ENCODE measurements at places on chromosomes 7 and 10. TPM values are rescaled to one million over a fixed set of nuclear protein-coding genes. Genes with fewer than 3 reads are reported as not detected.

DNA sequence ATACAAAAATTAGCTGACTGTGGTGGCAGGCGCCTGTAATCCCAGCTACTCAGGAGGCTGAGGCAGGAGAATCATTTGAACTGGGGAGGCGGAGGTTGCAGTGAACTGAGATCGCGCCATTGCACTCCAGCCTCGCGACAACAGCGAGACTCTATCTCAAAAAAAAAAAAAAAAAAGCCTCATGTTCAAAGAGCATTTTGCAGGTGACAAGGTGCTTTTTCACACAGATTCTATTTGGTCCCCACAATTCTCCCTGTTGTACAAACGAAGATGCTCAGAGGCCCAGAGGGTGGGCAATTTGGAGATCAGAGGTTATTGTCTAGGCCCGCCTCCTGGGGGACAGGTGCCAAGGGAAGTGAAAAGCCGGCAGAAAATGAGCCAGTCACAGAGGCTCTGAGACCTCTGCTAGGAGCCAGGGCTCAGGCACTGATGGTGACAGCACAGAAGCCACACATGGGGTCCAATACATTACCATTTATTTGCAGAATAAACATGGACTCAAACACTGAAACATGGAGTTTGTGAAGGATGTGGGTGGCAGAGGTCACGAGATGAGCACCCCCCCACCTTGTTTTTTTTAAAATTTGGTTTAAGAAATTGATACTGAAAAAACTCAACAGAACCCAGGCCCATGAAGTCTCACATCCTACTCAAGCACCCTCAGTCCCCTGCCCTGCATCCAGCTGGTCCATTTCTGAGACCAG is 882 bp upstream of the GAL3ST4 start:
- DNase-seq: peak; percentile 43

- no peak for DNase-seq
These were observed 969 bp downstream of the PPP1R3A start for GRCh38 chr7:113917840-113918239.

NPY4R2 gene
- total RNA-seq: not detected

DNA sequence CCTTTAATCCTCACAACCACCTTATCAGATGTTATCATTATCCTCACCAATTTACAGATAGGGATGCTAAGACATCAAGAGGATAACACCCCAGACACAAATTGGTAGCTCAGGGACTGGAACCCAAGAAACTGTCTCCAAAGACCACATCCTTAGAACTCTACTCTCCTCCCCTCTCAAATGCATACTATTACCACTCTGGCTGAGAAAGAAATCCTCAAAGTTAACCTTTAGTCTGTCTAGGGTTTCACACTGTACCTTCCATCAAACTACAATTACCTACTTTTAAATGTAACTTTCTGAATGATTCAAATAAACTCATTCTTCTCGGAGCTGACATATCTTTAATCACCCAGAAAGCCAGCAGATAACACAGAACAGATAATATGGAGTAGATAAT is 6.6 kb downstream of the EZH2 start:
- no peak for DNase-seq

GRCh38 chr10:91681361-91682276 is 48.7 kb upstream of the PPP1R3C start:
- DNase-seq: no peak

DNA sequence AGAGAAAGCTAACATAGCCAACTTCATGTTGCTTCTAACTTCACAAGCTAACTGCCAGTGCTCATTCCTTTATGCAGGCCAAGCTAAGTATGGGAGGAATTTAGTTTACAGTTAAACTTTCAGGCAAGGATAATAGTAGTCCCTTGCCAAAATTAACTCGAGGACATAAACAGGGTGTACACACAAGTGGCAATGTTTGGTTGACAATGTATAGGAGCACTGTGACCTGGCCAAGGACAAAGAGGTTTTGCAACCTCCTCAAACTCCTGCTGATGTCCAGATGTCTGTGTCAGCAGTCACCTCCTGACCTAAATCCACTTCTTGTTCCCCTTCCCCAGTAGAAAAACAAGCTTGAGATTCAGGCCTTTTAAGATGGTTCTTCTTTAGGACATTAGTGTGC is 494.6 kb upstream of the KLF6 start:
- DNase-seq: no peak

- no peak for DNase-seq
These were observed 12.6 kb downstream of the TOMM7 start for GRCh38 chr7:22809902-22810642.

DNA sequence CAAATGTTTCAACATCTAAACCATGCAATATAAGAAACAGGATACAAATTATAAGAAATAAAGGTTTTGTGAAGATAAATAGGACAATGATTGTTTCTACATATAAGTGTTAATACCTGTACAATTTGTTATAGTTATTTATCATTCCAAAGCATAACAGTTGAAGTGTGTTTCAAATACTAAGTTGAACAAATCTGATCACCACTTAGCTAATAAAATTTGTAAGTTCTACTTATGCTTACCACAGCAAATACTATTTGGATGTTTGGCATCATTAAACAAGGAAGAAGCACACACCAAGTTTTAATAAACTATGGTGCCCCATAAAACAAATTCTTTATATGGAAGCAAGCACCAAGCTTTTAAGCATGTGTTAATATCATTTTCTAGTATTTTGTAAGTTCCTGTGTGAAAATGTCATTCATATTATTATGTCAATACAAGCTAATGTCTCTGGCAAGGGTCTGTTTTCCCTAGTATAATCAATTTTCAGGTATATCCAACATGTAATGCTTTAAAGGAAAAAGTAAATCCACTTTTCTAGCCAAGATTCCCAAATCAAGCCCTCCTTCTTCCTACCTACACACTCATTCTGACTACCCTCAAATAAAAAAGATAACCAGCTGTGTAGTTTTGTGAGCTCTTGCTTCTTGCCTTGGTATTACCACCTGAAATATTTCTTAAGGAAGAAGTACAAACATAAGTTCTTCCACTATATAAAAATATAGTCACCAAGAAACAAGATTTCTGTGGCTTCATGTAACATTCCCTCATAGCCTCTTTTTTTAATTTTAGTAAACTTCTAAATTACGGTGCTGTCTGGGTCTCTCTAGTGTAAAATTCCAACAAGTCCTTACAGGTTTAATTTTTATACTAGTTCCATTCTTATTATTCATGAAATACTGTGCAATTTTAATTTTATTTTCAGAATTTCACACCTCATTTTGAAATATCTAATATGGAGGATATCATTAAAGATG is 9.2 kb downstream of the SKAP2 start:
- DNase-seq: no peak

CRYGN gene
- not detected for total RNA-seq

DNA sequence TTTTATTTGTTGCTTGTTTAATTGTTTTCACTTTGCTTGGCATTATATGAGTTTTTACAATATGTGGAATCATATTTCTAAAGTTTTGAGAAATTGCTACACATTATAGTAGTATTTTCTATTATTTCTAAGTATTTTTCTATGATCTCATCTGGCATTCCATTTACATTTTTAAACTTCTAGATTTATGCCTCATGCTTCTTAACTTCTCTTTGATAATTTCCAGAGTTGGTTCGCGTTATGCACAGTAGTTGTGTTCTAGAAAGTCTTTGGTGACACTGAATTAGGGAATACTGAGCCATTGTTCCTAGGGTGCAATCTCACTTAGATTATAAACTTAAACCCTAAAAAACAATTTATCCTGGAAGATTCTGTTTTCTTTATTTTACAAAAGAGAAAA is 129.2 kb downstream of the GNAI1 start:
- no peak for DNase-seq

DNA sequence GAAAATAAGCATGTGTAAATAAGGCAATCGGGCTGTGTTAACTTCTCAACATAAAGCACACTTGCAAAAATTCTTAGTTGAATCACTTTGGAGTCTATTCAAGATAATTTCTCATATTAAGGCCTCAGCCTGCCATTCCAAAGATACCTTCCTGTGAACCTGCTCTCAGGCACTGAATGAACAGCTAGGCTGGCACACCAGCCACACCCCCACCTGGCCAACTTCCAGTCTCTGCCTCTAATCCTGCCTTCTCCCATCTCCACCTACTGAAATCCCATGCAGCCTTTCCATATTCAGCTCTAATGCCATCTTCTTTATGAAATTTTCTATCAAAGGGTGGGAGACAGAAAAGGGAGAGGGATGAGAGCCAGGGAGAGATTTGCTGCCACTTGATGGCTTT is 17.1 kb upstream of the MACROH2A2 start:
- no peak for DNase-seq

GLI3 gene
- total RNA-seq: not detected

C7orf33 gene
- total RNA-seq: not detected

GRCh38 chr10:86569335-86569734 is 47.7 kb upstream of the WAPL start:
- no peak for DNase-seq

OLAH gene
- total RNA-seq: not detected

DNA sequence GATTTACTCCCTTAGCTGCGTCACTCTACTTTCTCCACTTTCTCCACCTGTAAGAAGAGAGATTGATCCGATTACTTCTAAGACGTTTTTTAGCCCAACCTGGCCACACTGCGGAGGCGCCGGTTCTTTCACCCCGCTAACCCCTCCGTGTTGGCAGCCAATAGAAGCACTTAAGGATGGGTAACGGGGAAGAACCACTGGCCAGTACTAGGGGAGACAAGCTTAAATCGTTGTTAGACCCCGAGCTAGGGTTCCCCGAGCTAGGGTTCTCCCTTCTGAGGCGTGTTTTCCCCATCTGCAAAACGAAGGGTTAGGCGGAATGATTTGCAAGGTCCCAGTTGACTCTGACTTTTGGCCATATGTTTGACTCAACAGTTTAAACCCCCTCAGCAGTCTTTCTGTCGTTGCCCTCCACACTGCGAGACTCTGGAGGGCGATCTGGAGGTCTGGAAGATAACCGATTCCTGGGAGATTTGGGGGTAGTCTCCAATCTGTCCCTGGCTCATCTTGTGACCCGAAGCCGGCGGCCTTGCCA is 644 bp downstream of the UMAD1 start:
- DNase-seq: no peak

OR6B1 gene
- total RNA-seq: not detected

DNA sequence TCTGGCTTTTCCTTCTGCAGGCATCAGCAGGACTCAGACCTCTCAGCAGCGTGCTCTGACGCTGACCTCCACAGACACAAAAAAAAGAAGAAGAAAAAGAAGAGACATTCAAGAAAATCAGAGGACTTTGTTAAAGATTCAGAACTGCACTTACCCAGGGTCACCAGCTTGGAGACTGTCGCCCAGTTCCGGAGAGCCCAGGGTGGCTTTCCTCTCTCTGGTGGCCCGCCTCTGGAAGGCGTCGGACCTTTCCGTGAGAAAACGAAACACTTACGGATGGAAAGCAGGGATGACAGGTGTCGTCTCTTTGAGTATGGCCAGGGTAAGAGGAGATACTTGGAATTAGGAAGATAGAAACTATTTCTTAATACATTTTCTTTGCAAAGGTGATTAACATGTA is 115.7 kb downstream of the CYTH3 start:
- DNase-seq: no peak

INSYN2A gene
- not detected for total RNA-seq

TAS2R4 gene
- 1.2 TPM for total RNA-seq

DNA sequence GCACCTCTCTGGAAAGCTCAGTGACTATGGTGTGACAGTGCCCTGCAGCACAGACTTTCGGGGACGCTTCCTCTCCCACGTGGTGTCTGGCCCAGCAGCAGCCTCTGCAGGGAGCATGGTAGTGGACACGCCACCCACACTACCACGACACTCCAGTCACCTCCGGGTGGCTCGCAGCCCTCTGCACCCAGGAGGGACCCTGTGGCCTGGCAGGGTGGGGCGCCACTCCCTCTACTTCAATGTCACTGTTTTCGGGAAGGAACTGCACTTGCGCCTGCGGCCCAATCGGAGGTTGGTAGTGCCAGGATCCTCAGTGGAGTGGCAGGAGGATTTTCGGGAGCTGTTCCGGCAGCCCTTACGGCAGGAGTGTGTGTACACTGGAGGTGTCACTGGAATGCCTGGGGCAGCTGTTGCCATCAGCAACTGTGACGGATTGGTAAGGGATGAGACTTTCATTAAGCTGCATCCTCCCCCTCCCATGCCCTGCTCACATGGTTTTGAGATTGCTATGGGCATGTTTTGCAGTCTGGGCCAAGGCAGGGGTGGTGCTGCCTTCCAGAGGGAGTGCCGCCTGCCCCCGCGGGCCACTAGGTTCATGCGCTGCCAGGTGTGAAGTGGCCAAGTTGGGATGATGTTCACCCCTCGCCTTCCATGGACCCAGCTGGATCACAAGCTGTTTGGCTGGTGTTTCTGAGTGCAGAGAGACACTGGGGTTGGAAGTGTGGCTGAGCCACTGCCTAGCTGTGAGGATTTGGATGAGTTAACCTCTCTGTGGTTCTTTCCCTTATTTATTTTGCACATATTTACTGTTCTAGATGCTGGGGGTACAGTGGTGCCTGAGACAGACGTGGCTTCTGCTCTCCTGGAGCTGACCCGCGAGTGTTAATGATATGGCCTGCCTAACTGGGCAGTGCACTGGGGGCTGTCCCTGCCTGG is 2.5 kb downstream of the ADAMTS14 start:
- no peak for DNase-seq

DNA sequence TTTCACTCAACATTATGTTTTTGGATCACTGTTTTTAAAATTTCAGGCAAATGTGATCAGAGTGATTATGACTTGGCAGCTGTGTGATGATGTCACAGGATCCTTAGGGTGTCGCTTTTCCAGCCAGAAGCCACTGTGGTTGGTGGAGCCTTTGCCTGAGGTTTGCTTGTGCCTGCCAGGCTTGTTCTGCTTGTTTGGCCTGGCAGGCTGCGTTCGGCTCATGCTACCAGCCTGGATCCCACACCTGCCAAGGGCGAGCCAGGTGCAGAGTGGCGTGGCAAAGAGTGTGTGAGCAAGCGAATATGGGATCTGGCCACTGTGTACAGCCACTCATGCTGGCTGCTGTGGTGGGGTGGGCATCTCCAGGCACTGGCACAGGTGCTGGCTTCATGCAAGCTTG is 55.7 kb downstream of the ADK start:
- no peak for DNase-seq

MKX gene
- not detected for total RNA-seq

GRCh38 chr10:42898037-42898960 is 115.7 kb downstream of the BMS1 start:
- DNase-seq: no peak

- DNase-seq: peak; percentile 54
These were observed 26.3 kb downstream of the ENTPD7 start for GRCh38 chr10:99685597-99685967.

- no peak for DNase-seq
These were observed 546.4 kb downstream of the TNS3 start for GRCh38 chr7:47035522-47035921.

GRCh38 chr10:14736600-14737081 is 38.1 kb downstream of the FAM107B start:
- peak; percentile 83 for DNase-seq

- peak; percentile 64 for DNase-seq
These were observed 34.3 kb upstream of the PTF1A start for GRCh38 chr10:23157691-23158369.

- DNase-seq: peak; percentile 27
These were observed 1.2 kb downstream of the UBE3C start for GRCh38 chr7:157139810-157140510.

GRCh38 chr10:11339660-11340059 is 271.8 kb downstream of the USP6NL start:
- DNase-seq: no peak

All from OCI-LY7 (cell line).